ENCODE measurements at places on chromosomes 16 and 17.
A peak's percentile ranks its signal among the peaks of the same experiment; 100 is the strongest.

DNA sequence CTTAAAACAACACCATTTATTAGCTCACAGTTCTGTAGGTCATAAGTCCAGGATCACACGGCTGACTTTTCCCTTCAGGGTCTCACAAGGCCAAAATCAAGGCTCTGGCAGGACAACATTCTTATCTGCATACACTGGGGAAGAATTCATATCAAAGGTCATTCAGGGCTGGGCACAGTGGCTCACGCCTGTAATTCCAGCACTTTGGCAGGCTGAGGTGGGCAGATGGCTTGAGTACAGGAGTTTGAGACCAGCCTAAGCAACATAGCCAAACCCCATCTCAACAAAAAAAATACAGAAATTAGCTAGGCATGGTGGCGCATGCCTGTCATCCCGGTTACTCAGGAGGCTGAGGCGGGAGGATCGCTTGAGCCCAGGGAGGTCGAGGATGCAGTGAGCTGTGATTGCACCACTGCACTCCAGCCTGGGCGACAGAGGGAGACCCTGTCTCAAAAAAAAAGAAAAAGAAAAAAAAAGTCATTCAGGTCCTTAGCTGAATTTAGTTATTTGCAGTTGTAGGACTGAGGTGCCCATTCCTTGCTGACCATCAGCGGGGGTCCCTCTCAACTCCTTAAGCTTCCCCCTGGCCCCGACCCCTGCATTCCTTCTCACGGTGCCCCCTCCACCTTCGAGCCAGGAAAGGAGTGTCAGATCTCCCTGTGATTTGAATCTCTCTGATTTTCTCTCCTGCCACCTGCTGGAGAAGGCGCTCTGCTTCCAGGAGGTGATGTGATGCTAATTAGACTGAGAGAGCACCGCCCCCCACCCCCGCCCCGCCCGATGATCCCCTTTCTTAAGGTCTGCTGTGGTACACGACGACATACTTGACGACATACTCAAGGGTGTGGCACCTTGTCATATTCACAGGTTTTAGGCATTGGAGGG, 91.8 kb upstream of the CLEC18A start:
- no peak for DNase-seq

- no peak for DNase-seq
Observed at GRCh38 chr16:62968-63391, 9.4 kb downstream of the SNRNP25 start.

GRCh38 chr16:48681520-48681919, 71.5 kb upstream of the N4BP1 start:
- no peak for DNase-seq

DNA sequence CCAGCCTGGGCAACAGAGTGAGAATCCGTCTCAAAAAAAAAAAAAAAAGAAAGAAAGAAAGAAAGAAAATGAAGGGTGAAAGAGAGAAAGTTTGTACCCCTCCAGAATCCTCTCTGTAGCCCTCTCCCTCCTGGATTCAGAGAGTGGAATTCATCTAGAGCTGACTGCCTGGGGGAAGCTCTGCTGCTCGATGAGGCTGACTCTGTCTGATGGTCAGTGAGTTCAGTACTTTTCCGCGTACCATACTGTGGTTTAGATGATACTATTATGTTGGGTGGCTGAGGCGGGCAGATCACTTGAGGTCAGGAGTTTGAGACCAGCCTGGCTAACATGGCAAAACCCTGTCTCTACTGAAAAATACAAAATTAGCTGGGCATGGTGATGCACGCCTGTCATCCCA, 14.8 kb downstream of the TMEM94 start:
- no peak for DNase-seq

GRCh38 chr16:70590722-70591415, 55.5 kb upstream of the IL34 start:
- DNase-seq = no peak

GRCh38 chr16:23523876-23524385, 13.6 kb upstream of the GGA2 start:
- no peak for DNase-seq

- DNase-seq = no peak
Observed at GRCh38 chr17:67358612-67359011, 7.8 kb downstream of the PSMD12 start.

DNA sequence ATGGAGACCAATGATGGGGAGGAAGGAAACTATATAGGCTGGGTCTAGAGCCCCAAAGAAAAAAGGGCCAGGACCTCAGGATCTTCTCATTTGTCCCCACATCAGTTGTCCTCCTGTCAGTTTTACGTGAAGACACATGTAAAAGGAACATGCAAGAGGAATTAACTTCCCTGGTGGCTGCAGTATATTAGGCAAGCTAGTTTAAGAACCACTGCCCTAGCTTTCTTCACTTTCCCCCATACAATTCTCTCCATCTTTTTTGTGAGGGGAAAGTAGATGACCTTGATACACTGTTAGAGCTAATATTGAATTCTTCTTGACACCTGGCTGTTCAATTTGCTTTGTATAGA, 2.3 kb downstream of the MAP3K3 start:
- DNase-seq = no peak

- DNase-seq = no peak
Observed at GRCh38 chr16:46743232-46743719, 4.9 kb downstream of the MYLK3 start.

DNA sequence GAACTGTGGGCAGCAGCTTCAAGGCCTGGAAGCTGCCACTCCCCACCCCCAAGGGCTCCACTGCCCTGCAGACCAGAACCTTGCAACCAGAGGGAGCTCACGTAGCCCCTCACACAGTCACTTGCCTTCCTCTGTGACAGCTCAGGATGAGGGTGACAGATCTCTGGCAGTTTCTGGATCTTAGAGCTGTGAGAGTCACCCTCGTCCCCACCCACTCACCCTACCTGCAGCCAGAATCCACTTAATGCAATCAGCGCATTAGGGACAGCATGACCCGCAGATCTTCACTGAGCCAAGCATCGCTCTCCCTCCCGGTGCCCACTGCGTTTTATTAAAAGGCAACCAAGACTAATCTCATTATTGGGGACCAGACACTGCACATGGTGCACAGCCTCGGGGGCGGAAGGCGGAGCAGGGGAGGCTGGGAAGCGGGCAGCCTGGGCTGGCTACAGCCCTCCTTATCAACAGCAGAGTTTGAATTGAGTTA, 3.5 kb downstream of the CYB561 start:
- no peak for DNase-seq

GRCh38 chr17:13690806-13691205, 89.1 kb upstream of the HS3ST3A1 start:
- DNase-seq = no peak

GRCh38 chr17:2075336-2076086, 20.6 kb downstream of the HIC1 start:
- DNase-seq = no peak

DNA sequence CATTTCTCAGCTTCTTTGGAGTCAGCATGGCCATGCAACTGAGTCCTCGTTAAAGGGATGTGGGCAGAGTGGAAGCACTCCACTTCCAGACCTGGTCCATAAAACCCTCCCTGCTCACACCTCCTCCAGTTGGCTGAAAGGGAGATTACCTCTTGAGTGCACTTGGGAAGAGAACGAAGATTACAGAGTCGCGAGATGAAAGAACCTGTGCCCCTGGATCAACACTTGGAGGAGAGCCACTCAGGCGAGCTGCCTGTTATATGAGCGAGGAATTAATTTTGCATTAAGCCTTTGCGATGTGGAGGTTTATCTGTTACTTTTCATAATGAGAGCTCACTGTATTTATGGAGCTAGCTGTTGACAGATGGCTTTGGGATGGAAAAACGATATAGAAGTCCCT, 147.9 kb downstream of the MAF start:
- no peak for DNase-seq

DNA sequence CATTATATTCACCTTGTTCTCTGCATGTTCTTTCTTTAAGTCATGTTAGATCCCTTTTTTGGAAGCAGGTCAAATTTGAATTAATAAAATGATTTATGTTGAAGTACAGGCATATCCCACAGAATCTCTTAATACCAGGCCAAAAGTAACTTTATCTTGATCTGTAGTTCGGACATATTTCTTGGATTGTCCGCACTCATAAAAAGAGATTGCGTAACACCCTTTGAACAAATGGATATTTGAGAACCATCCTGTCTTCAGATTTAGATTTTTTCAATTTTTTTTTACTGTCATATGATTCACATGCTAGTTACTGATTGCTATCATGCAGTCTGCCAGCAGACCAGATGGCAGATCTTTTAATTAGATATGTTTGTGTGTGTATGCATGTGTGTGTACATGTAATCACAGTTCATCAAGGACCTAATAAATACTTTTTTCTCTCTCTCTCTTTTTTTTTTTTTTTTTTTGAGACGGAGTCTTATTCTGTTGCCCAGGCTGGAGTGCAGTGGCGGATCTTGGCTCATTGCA, 352.6 kb downstream of the WWOX start:
- no peak for DNase-seq

- no peak for DNase-seq
Observed at GRCh38 chr17:4877089-4877488, 22.2 kb upstream of the C17orf107 start.

GRCh38 chr17:20234276-20234675, 225.1 kb downstream of the SPECC1 start:
- DNase-seq = no peak

DNA sequence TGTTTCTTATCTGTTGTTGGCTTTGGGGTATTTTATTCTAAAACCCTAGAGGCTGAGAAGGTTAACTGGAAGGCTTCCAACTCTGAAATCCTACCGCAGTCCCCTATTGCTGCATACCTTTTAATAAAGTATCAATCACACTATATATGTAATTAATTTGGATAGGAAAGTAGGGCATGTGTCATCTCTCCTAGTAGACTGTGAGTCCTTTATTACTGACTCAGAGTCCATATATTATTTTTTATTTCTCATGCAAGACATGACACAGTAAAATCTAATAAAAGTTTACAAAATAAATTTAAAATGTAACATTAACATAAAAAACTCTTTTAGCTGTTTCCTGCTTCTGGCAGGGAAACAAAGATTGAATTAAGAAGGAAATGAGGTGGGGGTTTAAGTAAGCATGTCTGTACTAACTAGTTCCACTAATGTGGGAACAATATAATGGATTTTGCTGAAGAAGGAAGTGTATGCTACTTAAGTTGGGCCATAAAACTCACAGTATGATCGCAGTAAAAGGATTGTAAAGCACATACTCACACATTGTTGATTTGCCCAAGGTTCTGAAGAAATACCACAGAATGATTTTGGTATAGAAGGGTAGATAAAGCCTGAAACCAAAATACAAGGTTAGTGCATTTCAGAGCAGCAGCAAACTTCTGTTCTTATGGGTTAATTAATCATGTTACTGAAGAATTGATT, 97.6 kb upstream of the HLF start:
- no peak for DNase-seq

DNA sequence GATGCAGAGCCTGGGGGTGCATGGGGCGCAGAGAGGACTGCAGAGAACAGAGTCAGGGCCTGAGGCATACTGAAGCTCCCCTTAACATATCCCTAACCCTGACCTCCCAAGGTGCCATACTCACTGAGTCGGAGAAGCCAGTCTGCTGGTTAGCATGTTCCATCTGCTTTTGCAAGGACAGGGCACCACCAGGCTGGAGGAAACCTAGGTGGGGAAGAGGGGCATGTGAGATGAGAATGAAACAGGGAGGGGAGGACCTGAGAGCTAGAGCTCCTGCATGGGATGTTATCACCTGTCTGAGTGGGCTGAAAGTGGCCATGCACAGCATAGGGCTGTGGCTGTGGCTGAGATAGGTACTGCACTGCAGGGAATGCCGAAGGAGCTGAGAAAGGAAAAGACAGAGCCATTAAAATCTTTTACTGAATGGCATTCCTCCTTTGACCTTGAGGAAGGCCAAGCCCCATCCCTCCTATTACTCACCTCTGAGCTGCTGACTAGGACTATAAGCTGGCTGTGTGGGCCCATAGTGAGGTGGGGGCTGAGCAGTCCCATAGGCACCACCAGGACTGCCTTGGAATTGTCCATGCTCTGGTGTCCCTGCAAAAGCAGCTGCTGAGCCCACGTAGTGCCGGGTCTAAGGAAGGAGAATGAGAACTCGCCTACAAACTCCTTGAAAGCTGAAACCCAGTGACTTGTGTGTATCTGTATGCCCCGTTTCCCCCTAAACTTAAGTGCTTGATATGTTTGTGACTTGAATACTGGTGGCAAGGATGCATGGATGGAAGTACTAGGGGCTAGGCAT, 1.9 kb downstream of the GPS2 start:
- no peak for DNase-seq

DNA sequence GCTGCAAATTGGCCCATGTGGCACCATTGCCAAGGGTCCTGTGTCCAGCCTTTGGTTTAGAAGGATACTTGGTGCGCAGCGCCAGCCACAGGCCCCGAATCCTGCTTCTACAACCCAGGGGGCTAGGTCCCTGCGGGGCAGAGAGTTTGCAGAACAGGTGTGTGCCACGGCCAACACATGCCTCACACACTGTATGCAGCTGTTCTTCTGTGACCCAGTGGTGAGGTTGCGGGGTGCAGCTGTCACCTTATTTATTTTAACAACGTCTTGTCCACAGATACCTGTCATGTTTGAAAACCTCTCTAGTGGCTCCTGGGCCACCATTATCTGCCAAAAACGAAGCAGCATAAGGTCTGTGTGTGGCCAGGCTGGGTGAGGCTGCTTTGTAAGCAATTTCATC, 11.6 kb downstream of the CBFA2T3 start:
- DNase-seq = no peak

- DNase-seq = no peak
Observed at GRCh38 chr17:9179602-9180001, 158.3 kb downstream of the NTN1 start.

DNA sequence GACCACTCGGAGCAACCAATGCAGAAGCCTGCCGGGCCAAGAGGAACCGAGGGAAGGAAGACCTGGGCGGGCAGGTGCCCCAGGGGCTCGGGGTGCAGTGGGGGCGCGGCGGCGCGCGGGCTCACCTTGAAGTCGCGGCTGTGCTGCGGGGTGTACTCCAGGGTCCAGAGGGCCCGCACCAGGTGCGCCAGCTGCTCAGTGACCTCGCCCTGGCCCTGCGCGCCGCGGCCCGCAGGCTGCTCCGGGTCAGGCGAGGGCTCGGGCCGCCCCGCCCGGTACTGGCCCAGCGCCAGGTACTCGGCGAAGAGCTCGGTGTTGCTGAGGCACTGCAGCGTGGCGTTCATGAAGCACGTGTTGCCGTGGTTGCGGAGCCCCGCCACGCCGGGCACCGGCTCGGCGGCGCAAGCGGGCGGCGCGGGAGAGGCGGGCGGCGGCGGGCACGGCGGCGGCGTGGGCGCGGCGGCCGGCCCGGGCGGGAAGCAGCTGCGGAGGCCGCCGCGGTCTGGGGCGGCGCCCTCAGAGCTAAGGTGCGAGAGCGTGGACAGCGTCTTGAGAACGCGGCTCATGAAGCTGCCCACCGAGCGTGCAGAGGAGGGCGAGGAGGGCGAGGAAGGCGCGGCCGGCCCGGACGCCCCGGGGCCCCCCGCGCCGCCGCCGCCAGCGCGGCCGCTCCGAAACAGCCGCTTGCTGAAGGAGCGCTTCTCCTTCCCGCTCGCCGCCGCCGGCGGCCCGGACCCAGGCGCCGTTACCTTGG, 562 bp downstream of the USP31 start:
- DNase-seq = peak; percentile 76

- DNase-seq = no peak
Observed at GRCh38 chr16:49832177-49832576, 23.7 kb downstream of the ZNF423 start.

DNA sequence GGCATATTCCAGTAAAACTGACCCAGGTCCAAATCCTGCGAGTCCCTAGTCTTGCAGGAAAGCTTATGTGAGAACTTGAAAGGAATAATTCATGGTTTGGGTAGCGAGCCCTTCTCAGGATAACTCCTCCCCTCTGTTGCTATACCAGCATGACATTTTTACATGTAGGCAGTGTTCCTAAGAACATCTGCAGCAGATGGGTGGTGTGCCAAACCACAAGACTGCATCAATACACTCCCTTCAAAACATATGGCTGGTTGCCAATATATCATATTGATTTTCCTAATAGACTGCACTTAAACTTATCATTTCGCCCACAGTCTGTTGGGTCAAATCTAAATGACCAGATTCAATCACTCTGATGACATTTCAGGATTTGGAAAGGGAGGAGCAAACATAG, 19.9 kb downstream of the PSME3IP1 start:
- no peak for DNase-seq
